Esophagus squamous epithelium (tissue), 5 donors: ENCODE measurements at places on chromosomes 5 and 9.

- DNase-seq = no peak
Observed at GRCh38 chr5:84384604-84385575, at the start of gene EDIL3. EDIL3 (minus strand) TSS chr5:84384880; CDS start chr5:84384374, 506 bp downstream.

- no peak for DNase-seq
Observed at GRCh38 chr5:95949810-95950209, 11.8 kb downstream of the ELL2 start.

DNA sequence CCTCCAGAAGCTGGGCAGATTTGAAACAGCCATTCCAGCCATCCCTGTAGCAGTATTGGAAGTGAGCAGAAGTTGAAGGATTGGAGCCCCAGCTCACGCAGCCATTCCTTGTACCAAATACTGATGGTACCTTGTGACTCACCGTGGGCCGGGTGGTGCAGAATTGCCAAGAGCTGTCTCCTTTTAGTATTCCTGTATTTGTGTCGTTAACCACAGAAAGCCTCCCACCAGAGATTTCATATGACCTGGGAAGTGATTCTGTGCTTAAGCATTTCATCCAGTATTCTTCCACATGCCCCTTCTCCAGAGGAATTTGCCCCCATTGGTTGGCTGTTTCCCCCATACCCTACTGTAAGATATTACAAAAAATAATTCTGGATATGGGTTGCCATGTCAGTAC is 17.7 kb upstream of the TLX3 start:
- DNase-seq = no peak

GRCh38 chr5:57004800-57005199 is 52.9 kb upstream of the MIER3 start:
- DNase-seq = no peak

GRCh38 chr5:139025651-139026050 is 150.5 kb upstream of the LRRTM2 start:
- DNase-seq = no peak

DNA sequence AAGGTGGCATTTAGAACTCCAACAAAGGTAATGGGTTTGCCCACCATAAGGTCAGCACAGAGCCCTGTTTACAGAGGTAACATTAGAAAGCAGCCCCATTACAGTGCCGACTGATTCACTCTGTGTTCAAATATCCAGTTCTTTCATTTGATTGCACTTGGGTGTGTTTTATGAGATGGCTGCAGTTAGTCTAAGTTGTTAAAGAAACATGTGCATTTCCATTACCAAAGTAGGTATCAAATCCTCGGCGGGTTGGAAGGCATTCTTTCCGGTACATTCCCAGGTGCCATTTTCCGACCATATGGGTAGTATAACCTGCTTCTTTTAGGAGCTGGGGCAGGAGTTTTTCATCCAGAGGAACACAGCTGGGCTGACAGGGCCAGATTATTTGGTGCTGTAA is 16.3 kb downstream of the ARSB start:
- no peak for DNase-seq

DNA sequence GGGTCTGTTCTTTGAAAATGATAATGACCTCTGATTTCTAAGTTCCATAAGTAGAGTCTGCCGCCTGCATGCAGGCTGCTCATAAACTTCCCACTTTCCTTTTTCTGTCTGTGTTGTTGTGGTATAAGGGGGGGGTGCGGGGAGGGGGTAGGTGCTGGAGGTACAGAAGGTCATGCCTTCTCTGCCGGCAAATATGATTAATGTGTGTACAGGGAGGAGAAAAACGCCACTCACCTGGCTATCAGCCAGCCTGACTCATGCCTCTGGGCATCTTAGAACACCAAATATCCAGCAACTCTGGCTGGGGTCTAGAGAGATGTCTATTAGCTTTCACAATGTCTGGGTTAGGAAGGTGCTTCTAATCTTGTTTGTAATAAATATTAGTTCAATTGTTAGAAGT is 128.3 kb downstream of the EFNA5 start:
- no peak for DNase-seq

DNA sequence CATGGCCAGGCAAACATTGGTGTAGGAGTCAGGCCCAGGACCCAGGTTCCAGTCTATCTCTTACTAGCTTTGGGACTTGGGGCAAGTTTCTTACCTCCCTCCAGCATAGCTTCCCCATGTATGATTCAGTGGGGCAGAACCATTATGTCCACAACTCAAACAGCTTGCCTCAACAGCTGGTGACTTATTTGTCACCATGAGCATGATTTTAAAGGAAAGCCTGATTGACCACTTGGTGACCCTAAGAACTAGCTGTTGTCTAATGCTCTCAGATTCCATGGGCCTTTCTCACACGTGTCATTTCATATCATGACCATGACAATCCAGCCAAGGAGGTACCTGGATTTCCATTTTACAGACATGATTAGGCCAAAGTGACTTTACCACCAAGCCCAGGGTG is 126.4 kb downstream of the TTLL11 start:
- no peak for DNase-seq

- DNase-seq = no peak
Observed at GRCh38 chr5:78649861-78650496, 1.4 kb upstream of the LHFPL2 start.

GRCh38 chr5:24623031-24623430 is 21.7 kb downstream of the CDH10 start:
- DNase-seq = no peak

GRCh38 chr5:176394881-176395675 is 6.5 kb downstream of the HIGD2A start:
- DNase-seq = no peak

- no peak for DNase-seq
Observed at GRCh38 chr9:136052472-136052880, 42.6 kb downstream of the NACC2 start.

- no peak for DNase-seq
Observed at GRCh38 chr9:69829484-69829883, 8.9 kb downstream of the CFAP95 start.

- no peak for DNase-seq
Observed at GRCh38 chr9:700365-701282, 140.9 kb upstream of the DMRT1 start.

GRCh38 chr5:143220748-143221251 is 182.7 kb downstream of the NR3C1 start:
- no peak for DNase-seq

DNA sequence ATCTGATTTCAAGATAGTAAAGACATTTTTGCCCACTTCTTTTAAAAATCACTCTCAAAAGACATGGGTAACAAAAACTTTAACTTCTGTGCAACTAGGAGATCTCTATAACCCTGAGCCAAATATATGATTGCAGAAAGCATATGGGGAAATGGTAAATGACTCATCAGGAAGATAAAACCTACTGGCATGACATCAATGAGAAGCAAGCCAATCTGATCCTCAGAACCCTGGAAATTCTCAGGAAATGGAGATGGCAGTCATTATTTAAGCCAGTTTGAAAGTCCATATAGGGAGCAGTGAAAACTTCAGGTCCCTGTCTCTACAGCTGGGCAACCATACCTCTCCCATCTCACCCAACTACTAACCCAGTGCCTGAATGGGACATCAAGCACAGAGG is 249.7 kb upstream of the NREP start:
- no peak for DNase-seq

DNA sequence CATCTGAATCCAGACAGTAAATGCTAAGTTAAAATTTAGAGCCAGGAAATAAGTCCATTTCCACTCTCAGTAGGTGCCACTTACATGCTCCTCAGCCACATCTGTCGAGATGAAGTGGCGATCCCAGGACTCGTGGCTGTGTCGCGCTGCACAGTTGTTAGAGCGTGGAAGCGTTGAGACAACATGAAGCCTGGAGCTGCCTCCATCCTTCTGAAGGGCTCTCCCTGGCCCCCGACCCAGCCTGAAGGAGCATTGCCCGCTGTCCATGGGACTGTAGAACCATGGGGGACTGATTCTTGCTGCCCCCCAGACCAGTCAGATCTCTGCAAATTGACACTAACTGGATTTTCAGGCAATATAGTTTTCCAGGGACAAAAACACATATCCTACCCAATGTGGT is 58.9 kb downstream of the IRX1 start:
- DNase-seq = no peak

GRCh38 chr9:133160742-133161546 is 2.8 kb downstream of the GBGT1 start:
- no peak for DNase-seq

GRCh38 chr5:41346609-41347008 is 133.3 kb upstream of the C6 start:
- no peak for DNase-seq

GRCh38 chr5:142248853-142249462 is 75.9 kb downstream of the SPRY4 start:
- DNase-seq = no peak

DNA sequence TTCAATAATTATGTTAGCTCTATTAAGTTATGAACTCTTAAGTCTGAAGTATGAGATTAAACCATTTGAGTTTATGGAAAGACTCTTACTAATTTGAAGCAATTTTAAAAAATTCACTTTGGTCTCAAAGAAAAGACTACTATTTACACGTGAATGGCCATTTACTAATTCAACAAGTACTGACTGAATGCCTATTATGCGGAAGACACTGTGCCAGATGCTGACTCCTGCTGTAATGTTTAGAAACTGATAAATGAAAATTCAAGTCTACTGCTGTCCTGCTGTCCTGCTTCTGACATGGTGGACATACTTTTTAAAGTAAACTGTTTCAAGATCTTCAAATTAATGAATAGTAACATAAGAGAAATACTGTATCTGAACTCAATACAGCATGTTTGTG is 116.2 kb downstream of the MPDZ start:
- no peak for DNase-seq

DNA sequence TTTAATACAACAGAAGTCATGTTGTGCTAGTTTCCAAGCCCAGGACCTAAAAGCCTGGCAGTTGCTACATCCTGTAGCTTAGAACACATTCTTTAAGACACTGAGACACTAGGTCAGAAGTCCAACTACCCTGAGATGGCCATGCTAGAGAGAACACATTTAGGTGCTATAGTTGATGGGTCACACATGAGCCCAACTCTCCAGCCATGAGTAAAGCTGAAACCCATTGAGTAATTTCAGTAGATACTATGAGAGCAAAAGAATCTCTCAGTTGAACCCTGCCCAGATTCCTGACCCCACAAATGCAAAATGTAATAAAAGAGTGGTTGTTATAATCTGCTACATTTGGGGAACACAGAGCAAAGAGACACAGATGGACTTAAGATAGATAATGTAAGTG is 164.4 kb downstream of the SEMA5A start:
- DNase-seq = no peak

- DNase-seq = no peak
Observed at GRCh38 chr5:175701797-175702196, 43.9 kb downstream of the HRH2 start.

DNA sequence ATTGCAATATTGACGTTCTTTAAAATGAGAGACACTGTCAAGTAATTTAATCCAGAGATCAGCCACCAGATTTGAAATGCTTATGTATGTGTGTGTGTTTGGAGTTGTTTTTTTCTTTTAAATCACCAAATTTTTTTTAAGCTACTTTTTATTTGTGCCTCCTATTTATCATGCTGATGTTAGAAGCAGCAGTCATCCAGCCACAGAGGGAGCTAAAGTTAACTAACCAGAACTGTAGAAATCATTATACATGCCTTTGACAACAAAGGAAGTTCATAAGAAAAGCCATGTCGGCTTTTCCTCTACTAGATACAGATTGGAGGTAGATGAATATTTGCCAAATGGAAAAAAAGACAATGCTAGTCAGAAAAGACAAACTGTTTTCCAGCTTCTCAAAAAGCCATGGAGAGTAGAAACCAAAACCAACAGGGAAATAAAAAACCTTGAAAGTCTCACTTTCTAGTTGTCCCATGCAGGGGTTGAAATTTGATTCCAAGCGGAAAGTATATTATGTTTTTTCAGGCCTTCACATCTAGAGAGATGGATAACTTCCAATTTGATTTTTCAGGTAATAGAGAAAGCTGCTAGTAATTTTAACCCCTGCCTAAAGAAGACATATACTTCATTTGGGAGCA is 4.5 kb downstream of the PURA start:
- DNase-seq = no peak
